BJ (cell line): ENCODE measurements at places on chromosomes 1 and 21.
A peak's percentile ranks its signal among the peaks of the same experiment; 100 is the strongest.

DNA sequence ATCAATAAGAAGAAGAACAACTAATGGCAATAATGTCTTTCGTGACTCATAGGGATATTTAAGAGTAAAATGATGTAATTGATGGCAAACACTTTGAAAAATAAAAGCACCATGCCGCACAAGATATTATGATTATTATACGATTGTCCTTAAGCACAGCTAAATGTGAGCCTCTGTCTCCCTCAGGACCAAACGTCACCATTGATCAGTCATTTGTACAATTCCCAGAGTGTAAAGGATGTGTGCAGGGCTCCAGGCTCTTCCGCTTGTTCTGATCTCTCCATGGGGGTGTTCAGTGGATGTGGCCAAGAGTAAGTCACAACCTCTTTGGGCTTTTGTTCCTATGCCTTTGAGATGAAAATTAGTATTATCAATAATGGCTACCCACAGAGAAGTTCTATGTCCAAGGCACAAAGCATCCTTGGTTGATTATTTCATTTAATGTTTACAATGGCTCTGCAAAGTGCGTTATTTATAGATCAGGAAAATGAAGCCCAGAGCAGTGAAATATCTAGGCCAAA, 17.7 kb upstream of the C1orf87 start:
- DNase-seq = no peak

DNA sequence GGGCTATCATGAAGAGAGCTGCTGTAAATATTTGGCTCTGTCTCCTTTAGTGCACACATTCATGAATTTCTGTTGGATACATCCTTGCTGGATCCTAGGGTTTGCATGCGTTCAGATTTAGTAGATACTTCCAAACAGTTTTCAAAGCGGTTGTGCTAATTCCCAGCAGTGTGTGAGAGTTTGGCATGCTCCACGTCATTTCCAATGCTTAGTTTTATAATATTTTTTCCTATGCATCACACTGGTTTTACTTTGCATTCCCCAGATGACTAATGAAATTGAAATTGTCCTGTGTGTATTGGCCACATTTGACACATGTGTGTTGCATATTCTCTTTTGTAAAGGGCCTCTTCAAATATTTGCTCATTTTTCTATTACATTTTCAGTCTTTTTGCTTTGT, 18.5 kb upstream of the AADACL3 start:
- DNase-seq = peak; percentile 56

DNA sequence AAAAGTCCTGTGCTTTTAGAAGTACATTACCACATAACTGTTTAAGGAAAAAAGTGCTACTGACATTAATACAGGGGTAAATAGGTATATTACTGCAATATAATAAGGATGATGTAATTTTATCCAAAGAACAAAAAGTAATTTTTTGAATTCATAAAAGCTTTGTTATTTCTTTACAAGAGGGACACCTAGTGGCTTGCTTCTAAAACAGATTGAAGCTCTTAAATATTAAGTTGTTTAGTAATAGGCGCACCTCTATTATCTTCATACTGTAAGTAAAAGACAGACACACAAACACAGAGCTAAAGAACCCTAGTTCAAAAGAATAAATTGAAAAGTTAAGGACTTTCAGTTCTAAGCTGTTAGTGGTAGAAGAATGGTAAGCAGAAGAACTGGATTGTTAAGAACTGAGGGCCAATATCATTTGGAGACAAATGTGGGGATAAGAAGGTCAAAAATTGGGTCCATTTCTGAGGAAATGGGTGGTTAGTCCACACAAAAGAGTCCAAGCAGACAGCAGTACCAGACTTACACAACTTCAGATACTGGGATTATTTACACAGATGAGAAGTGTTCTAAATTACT, 15.4 kb downstream of the ZNHIT6 start:
- peak; percentile 28 for DNase-seq

DNA sequence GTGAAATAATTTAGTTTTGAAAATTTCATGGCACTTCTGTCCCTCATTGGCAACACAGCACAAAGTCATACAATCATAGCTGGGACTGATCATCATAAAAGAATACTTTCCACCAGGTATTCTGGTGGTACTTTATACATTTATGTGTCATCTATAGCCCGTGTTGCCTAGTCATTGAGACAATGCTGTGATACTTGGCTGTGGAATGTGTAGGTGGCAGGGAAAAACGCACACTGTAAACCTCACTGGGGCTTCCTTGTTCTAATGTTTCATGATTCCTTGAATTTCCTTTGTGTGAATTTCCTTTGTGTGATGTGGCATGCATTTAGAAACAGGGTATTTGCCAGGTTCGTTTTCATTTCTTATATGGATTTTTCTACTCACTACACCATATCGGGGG, 118.3 kb downstream of the FMN2 start:
- no peak for DNase-seq

GRCh38 chr1:236065509-236066005, 667 bp upstream of the NID1 start:
- DNase-seq = no peak

DNA sequence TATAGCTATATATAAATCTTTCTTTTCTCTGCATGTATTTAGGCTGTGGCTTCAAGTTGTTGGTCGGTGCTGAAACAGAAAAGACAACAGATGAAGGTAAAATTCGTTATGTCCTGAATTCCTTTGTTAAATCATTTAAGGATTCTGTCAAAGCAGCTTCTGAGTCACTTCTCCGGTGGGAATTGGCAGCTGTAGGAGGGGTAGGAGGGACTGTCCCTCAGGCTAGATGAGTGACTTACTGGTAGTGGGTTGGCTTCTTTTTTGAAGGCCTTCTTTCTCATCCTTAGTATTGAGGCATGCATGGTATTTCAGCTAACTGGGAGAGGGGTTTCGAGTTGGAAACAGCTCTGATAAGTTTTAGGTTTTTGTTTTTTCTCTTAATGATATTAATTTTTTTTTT, 22.1 kb upstream of the NEXN start:
- no peak for DNase-seq

GRCh38 chr21:42233067-42233961, 14.4 kb downstream of the ABCG1 start:
- DNase-seq = no peak

- no peak for DNase-seq
Measured at GRCh38 chr1:212514056-212514614, 81.4 kb downstream of the NENF start.

- DNase-seq = no peak
Measured at GRCh38 chr1:63693944-63694571, 79.8 kb upstream of the ROR1 start.

GRCh38 chr1:56964349-56965017, 1.3 kb downstream of the C8B start:
- no peak for DNase-seq

DNA sequence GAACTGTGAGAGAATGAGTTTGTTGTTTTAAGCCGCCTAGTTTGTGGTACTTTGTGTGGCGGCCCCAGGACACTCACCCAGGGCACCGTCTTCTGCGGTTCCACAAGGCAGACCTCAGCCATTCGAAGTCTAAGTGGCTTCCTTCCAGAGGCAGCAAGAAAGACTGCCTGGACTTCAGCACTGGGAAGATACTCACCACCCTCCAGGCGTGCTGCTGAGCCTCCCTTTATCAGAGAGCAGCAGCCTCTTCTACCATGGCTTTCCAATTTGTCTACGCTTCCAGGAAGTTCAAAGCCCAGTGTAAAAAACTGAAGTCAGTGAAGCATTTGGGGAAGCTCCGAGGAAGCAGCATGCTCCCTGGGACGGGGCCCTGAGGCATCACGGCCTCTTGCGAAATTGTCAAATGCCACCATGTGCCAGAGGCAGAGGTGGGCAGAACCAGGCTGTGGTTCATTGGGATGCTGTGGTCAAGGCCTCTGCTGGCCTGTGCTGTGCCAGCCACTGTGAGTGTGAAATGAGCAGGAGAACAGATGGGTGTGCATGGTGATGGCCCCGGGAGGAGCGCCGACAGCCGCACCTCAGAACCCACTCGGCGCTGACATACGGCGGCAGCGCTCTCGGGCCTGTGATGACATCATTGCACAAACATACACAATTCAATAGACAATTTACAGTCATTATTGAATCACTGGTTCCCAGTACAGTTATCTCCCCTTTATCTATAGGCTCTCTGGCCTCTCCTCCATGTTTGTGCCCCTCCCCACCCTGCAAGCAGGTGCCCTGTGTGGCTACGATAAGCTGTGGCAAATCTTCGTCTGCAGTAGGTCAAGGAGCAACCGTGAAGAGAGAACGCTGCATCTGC, 110.4 kb downstream of the PDE9A start:
- DNase-seq = no peak

- DNase-seq = no peak
Measured at GRCh38 chr1:109296782-109297181, 10.0 kb downstream of the MYBPHL start.

DNA sequence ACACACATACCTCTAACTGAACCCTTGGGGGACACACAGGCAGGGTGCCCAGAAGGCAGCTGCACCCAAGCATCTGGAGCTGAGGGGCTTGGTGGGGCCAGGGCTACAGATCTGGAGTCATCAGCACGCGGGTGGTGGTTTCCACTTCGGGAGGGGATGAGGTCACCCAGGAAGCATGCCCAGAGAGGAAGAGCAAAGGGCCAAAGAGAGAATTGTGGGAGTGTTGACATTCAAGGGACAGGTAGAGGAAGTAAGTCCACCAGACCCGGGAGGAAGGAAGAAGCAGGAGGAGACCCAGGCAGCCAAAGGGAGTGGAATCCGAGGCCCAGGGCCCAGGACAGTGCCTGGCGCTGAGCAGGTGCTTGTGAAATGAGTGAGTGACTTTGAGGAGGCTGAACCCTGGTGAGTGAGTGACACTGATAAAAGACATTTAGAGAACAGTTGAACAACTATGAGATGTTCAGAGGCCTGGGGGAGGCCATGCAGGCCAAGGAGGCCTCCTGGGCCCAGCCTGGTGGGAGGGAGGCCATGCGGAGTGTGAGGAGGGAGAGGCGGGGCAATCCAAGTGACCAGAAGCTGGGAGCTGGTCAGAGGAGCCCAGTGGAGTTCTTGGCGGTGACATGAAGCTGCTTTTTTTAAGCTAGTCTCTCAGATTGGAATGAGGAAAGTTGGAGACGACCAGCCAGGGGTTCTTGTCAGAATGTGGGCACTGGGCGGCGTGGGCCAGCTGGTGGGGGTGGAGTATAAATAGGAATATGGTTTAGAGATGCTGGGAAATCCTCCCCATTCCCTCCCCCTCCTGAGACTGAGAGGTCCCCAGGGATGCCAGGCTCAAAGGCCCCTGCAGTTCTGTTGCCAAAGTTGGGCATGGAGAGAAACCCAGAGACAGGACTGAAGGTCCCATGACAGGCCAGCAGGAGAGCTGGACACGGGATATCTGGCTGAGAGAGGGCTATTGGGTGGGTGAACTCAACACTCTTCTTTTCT, 7.9 kb downstream of the CDK18 start:
- no peak for DNase-seq

GRCh38 chr1:202452508-202452907, 104.0 kb downstream of the PPP1R12B start:
- DNase-seq = no peak

- no peak for DNase-seq
Measured at GRCh38 chr1:117843791-117844190, 85.6 kb downstream of the GDAP2 start.
